ENCODE measurements at places on chromosomes 1 and 21.

- DNase-seq = no peak
Observed at GRCh38 chr1:203148579-203148978, 21.1 kb downstream of the ADORA1 start.

DNA sequence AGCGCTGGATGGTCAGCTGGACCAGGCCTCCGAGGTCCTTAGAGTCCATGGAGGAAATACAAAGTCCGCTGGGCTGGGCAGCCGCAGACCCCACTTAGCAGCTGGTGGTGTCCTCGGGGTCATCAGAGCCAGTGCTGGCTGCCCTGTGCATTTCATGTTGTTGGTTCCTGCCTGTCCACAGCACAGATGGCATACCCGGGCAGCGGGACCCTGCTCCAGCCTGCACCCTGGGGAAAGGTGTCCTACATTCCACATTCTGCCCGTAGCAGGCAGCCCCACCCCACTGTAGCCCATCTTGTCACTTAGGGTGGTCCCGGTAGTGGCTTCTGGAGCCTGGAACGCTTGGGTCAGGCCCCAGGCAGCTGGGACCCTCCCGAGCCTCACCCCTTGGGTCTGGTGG lies 19.8 kb downstream of the PRKCZ start:
- DNase-seq = no peak

DNA sequence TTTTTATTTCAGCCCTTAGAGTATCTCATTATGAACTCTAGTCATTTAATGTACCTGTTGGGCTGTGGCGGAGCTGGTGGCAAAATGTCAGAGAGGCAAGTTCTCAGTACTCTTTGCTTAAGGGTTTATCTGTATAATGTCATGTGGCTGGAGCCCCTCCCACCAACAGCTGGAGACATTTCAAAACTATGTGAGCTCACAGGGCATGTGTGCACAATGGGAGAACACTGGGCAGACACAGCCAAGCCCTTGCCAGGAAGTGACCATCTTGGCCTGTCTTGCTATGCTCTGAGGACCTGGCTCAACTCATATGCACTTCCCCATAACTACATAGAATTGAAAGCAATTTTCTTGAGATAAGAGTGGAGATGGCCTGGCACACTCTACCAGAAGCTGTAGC lies 296.4 kb downstream of the PTPRU start:
- DNase-seq = peak; percentile 4

- DNase-seq = no peak
Observed at GRCh38 chr1:43506233-43506632, 24.4 kb upstream of the PTPRF start.

GRCh38 chr1:41322835-41323234 lies 38.4 kb upstream of the FOXO6 start:
- DNase-seq = peak; percentile 17

DNA sequence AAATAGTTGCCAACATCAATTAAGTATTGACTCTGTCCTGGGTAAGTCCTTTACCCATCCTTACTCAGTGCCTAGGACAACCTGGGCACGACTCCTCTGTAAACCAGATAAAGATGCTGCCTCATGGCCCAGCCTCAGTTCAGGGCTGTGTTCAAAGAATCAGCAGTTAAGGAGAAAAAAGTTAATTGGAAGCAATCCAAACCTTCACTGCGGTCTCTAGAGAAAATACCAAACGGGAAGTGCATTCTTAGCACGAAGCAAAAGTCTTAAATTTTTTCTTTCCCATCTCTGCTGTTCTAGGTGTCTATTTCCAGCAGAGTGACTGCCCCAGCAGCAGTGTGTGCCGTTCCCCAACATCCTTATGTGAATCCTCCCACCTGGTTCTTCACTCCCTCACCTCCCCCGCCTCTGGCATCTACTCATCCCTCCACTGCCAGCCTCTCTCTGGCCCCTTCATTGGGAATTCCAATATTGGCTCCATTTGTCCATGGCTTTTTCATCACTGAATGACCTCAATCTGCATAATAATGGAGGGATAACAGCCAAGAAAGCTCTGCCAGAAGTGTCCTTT lies 23.2 kb downstream of the KANK4 start:
- peak; percentile 33 for DNase-seq

GRCh38 chr1:16088351-16088911 lies 15.0 kb upstream of the FAM131C start:
- DNase-seq = no peak

DNA sequence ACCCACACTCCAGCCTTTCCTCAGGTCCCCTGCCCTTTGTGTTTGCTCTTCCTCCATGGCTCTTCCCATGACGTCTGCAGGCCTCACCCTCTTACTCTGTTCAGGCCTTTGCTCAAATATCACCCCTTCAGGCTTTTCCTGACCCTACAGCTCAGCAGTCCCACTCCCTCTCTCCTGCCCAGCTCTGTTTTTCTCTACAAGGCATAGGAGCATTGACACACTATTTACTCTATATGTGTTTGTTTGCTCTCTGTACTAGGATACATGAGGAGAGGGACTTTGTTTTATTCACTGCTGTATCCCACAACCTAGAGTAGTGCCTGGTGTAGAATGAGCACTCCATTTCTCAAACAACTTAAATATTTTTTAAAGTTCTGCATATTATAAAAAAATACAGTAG lies 107.4 kb upstream of the COA6 start:
- DNase-seq = no peak

GRCh38 chr1:10384219-10384618 lies 14.6 kb upstream of the PGD start:
- DNase-seq = no peak

GRCh38 chr21:17612023-17612564 lies 607 bp downstream of the BTG3 start:
- DNase-seq = peak; percentile 47

DNA sequence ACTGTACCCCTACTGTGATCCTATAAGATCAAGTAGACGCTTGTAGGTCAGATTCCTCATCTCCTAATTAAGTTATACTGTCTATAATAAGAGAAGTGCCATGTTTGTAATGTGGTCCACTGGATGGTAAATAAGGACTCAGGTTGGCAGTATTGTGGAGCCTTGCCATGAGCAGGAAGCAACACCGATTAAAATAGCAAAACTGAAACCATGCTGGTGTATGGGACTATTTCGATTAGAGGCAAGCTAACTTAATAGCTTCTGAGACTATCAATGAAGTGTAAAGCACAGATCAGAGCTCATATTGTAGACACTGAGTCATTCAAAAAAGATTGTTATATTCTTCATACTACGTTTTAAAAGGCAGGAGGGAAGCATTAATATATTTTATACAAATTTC lies 348.8 kb downstream of the HHAT start:
- no peak for DNase-seq

DNA sequence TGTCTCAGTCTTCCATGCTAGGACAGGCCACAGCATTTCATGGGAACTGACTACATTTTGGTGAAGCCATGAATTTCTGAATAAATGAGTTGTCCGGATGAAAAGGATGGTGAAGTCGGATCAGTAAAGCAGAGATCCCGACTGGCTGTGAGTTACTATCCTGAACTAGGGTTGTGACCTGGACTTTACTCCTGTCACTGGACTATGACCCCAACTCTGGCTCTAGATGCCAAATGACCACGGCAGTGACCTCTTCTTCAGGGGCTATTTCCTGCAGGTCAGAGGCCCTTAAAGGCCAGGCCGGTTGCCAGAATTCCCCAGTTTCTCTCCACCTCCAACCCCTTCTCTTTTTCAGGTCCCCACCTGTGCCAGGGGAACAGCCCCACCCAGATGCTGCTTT lies 1.7 kb upstream of the NECTIN4 start:
- DNase-seq = no peak

GRCh38 chr1:246320286-246320685 lies 186.8 kb downstream of the SMYD3 start:
- no peak for DNase-seq

DNA sequence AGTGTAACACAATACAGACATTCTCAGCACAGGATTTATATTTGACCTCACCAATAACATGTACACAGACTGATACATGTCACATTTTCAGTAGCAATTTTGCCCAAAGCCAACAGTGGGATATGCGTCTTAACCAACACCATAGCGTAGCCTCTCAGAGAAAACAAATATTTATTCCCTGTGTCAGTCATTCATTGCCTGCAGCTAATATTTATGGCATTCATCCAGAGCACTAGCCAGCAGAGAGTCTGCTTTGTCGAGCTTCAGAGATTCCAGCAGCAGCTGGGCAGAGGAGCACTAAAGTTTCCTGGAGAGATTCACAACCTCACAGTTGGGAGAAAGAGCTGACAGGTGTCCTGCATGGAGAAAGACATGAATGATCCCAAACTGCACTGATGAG lies 400.7 kb upstream of the DAB1 start:
- no peak for DNase-seq

- no peak for DNase-seq
Observed at GRCh38 chr1:246437961-246438360, 69.1 kb downstream of the SMYD3 start.

DNA sequence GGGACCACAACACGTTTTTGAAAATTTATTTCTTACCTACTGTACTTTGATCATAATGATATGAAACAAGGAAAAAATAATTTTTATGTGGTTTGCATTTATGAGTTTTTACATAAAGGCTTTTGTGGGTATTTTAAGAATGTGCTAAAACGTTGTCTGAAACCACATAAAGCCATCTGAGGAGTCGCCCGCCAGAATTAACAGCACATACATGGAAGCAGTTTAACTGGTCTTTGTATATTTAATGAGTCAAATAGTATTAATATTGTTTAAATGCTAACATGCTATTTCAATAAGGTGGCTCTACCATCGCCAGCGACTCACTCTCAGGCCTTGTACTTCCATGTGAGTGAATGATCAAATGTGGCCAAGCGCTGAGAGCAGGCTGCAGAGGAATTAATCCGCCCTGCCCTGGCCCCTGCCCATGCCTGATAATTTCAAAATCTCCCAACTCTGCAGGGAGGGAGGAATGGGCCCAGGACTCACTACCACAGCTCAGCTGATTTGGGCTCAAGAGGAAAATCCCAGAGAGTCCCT lies 49.6 kb downstream of the SLC66A1 start:
- no peak for DNase-seq

- no peak for DNase-seq
Observed at GRCh38 chr1:84774669-84775534, 84.6 kb upstream of the SSX2IP start.

- DNase-seq = no peak
Observed at GRCh38 chr1:212466898-212467650, 34.4 kb downstream of the NENF start.

- DNase-seq = no peak
Observed at GRCh38 chr1:218617986-218618385, 272.9 kb downstream of the TGFB2 start.

- DNase-seq = no peak
Observed at GRCh38 chr1:1090424-1091343, 16.6 kb upstream of the RNF223 start.

DNA sequence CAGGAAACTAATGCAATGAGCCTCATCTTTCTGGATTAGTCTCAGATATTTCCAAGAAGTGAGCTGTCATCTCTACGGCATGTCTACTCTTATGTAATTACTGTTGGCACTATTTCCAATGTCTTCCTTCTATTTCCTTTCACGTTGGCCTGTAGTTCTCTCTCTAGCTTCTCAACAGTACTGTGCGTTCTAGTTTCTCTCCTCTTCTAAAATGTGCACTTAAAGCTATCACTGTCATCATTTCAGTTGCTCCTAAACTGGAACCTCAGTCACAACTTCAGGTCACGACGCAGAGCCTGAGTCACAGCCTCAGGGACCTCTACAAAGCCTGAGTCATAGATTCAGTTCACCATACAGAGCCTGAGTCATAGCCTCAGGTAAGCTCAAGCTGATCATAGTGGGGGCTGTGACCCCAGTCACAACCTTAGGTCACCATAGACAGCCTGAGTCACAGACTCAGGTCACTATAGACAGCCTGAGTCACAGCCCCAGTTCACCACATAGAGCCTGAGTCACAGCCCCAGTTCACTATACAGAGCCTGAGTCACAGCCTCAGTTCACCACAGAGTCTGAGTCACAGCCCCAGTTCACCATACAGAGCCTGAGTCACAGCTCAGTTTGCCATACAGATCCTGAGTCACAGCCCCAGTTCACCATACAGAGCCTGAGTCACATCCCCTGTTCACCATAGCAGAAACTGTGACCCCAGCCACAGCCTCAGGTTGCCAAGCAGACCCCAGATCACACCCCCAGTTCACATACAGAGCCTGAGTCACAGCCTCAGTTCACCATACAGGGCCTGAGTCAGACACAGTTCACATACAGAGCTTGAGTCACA lies 13.0 kb downstream of the WNT9A start:
- DNase-seq = peak; percentile 49

- DNase-seq = no peak
Observed at GRCh38 chr1:211908453-211908852, 77.9 kb upstream of the LPGAT1 start.

DNA sequence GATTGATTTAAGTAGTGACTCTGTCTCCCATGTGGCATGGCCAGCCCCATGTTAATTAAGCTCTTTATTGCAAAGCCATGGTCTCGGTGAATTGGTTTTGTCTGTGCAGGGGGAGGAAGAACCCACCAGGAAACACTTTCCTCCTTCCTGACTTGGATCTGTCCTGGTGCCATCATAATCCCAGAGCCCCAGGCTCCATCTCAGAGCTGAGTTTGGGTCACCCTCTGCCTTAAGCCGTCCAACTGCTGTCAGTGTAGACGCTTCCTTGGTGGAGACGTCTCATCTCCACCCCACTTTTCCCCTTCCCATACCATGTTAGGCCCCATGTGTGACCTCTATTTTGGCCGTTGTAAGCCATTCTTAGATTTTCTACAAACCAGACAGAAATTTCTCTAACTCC lies 36.0 kb upstream of the COL6A2 start:
- no peak for DNase-seq

DNA sequence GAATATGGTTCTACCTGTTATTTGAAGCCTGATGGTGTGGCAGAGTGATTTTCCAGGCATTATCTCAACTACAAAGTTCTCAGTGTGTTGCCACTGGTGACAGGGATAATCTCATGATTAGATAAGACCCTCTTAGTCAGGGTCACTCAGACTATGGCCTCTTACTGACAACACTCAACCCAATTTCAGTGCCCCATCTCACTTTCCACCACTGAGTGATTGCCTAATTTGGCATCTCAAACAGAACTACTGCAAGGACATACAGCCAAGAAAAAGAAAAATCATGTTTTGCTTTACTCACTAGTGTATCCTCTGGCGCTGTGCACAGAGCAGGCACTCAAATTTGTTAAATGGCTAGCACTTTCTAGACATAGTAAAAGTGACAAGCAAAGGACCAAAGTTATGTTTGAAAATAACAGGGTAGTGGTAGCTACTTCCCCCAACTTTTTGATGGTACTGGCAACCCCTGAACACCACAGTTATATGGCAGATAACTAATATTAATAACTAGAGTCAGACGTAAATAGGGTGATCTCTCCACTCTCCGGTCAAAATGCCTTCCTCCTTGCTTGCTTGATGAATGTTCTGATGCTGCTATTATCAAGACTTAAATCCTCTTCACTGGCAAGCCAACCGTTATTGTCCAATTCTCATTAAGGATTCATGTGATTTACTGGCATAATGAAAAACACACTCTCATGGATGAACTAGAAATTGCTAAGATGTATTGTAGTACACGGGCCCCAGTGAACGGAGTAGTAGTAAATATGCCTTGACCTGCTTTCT lies 37.1 kb upstream of the SLC30A10 start:
- DNase-seq = no peak

- no peak for DNase-seq
Observed at GRCh38 chr21:31974454-31974985, 101.7 kb downstream of the HUNK start.

GRCh38 chr1:212313616-212314015 lies 28.4 kb downstream of the PPP2R5A start:
- DNase-seq = peak; percentile 70

- DNase-seq = peak; percentile 25
Observed at GRCh38 chr1:89147678-89148658, 22.1 kb upstream of the GBP2 start.
